Adipocyte (in vitro differentiated cells): ENCODE measurements at places on chromosomes 1 and 21.

DNA sequence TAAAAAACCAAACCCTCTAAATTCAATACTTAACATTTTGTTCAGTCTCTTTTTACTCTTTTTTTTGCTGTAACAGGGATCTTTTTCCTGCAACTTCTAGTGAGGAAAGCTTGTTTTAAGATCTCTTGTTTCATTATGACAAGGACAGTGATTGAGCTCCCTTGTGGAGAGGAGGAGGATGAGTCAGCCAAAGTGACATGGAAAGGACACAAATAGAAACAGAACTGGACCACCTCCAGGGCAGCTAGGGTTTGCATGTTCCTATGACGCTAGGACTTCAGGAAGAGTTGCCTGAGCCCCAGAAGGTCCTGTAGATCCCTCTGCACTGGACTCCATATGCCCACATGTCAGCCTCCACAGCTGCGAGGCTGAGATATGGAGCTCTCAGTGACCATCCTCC, 212.6 kb upstream of the FAM78B start:
- DNase-seq, result no peak

- DNase-seq, result peak; percentile 60
Observed at GRCh38 chr1:25430967-25431881, 527 bp downstream of the MACO1 start.

DNA sequence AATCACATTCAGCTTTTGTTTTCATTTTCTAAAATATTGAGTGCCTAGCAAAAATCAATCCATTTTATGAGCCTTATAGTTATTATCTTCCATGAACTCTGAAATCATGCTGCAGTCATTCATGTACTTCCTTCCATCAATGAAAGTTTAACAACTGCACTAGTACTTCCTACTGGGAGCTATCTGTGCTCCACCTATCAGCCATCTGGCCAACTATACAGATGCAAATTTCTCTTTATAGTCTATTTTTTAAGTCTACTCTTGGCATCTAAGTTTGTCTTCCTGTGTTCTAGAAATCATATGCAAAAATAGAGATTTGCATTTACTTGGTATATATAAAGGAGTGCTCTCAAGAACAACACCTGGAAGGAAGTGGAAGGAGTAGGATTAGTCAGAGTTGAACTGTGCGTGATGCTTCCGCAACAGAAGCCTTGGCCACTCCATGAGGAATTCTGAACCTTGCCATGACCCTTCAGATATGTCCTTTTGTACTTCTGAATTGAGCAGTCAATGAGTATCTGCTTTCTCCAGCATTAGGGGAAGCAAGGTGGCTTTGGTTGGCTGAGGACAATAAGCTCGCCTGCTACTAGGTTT, 403.2 kb upstream of the ADAMTS5 start:
- no peak for DNase-seq

- DNase-seq, result peak; percentile 31
Observed at GRCh38 chr1:192443616-192444015, 126.8 kb downstream of the RGS21 start.

DNA sequence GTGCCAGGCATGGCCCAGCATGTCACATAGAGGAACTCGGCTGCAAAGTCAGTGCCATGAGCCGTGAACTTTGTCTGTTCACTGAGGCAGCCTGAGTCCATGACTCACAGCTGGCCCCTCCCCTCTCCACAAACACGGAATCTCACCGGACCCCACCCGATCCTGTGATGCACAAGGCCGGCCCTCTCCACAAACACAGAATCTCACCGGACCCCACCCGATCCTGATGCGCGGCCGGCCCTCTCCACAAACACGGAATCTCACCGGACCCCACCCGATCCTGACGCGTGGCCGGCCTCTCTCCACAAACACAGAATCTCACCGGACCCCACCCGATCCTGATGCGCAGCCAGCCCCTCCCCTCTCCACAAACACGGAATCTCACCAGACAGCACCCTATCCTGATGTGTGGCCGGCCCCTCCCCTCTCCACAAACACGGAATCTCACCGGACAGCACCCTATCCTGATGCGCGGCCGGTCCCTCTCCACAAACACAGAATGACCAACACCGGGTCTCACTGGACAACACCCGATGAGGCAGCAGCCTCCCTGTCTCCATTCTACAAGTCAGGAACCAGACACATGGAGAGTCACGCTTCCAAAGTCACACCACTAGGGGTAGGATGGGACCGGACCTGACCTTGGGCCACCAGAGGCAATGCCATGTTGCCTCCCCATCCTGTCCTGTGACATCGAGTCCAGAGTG, 39.6 kb upstream of the GPR153 start:
- no peak for DNase-seq

DNA sequence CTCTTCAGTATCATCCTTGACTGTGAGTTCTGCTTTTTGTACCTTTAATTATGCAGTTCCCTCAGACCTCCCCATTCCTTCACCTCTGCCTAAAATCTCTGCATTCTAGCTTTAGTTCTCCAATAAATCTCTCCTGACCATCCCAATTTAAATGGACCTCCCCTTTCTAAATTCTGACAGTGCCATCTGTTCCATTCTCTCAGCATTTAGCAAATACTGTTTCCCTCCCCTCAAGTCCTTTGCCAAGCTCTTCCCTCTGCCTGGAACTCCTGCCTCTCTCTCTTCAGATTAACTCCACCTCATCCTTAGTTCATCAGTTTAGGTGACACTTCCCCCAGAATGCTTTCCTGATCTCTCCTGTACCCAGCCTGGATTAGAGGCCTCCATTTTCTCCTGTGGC, 54.0 kb upstream of the JUN start:
- no peak for DNase-seq

GRCh38 chr1:42966688-42967612, 8.3 kb upstream of the SLC2A1 start:
- DNase-seq, result peak; percentile 76

GRCh38 chr1:199298825-199299224, 660.0 kb downstream of the PTPRC start:
- DNase-seq, result peak; percentile 81

GRCh38 chr1:2335721-2336455, 55.5 kb downstream of the MORN1 start:
- no peak for DNase-seq

- peak; percentile 10 for DNase-seq
Observed at GRCh38 chr21:33317145-33317544, 7.6 kb upstream of the IFNAR1 start.

GRCh38 chr1:191669629-191670028, 488.6 kb upstream of the RGS18 start:
- peak; percentile 14 for DNase-seq

DNA sequence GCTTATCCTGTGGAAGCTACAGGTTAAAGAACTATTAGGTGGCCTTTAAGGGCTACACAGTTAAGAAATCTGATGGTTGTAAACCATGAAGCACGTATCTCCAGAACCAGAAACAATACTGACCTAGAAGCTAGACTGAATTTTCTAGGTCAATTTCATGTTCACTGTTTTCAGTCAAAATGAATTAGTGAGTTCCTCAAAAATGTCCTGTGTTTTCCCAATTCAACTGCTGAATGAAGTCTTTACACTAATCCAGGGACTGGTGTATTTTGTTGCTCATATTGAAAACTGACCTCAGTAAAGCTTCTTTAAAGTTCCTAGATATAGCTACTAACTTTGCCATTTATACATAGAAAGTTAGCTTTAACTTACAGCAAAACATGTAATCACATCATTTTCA, 6.0 kb downstream of the HNRNPU start:
- no peak for DNase-seq

- peak; percentile 82 for DNase-seq
Observed at GRCh38 chr21:25934771-25935224, 200.0 kb downstream of the GABPA start.

GRCh38 chr1:240314845-240315801, 223.4 kb downstream of the FMN2 start:
- peak; percentile 71 for DNase-seq

- DNase-seq, result no peak
Observed at GRCh38 chr1:57530206-57530910, 106.5 kb upstream of the DAB1 start.

DNA sequence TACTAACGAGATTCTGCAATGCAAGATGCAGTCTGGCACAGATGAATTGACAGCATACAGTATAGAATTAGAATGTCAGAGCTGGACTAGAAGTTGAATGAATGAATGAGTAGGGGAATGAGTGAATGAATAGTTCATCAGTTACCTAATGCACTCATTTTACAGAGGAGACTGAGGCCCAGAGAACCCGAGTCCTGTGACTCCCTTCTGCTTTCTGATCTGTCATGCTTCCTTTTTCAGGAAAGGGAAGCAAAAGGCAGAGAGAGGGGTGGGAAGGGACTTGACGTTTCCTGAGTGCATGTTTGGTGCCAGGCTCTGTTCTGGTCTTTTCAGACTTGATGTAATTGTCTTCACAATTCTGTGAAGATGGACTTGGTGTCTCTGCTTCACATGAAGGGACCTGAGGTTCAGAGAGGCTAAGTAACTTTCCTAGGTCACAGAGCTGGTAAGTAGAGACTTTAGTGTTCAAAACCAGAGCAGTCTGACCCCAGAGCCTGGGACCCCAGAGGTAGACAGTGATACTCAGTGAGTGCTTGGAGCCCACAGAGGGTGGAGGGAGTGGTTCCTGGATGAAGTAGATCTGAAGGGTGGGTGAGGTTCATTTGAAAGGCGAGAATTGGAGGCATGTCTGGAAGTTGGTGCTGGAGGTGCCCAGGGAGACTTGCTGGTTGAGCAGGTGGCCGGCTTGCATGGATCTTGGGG, 8.0 kb upstream of the MEX3A start:
- no peak for DNase-seq

DNA sequence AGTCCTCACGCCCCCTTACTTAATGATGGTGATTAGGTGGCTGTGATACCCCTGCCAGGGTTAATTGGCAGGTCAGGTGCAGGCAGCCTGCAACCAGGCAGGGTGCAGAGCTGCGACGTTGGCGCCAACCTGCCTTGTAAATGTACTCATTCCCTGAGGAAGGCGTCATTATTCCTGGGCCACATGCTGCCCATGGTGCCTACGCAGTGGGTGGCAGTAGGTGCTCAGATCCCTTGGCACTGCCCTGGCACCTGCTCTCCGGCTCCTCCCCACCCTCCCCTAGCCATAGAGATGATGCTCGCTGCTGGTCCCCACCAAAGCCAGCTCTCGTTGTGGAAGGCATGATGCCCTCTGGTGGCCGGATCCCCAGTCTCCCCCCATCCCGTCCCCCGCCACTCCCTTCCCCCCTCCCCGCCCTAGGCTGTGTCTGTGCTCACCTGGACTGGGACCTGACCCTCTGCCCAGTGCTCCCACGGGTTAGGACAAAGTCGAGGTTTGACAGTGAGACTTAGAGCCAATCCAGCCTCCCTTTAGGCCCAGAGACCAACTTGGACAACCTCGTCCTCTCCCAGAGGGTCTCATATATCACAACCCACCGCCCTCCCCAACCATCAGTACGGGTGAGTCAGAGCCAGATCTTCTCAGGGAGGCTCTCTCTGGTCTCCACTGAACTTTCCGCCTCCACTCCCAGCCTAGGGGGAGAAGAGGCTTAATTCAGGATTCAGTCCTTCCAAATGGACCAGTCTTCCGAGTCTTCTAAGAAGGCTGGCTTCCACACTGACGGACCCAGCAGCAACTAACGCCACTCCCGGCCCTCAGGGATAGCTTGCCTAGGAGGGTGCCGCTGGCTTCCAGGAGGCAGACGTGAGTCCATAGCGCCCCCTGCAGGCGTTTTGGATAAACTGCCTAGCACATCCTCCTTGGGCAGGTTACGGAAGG, 5.7 kb downstream of the KRTCAP2 start:
- peak; percentile 94 for DNase-seq

GRCh38 chr1:228472655-228473054, 14.5 kb upstream of the RNF187 start:
- DNase-seq, result no peak

DNA sequence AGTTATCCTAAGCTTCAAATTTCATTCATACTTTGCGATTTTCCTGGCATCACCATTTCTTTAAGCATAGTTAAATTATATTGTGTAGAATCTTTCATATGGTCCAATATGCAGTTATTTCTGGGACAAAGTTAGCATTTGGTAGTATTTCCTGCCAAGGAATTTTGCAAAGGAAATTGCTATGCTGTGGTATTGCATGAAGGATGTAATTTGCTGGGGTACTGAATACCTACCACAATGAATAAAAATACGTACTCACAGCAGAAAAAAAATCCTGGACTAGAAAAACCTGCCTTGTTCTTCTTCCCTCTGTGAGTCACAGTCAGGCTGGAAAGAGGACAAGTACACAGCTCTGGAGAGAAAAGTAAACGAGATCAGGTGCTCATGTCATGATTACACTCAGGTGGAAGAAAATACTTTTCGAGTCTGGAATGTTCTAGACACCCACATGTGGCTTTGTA, 241.2 kb downstream of the PTBP2 start:
- peak; percentile 19 for DNase-seq

DNA sequence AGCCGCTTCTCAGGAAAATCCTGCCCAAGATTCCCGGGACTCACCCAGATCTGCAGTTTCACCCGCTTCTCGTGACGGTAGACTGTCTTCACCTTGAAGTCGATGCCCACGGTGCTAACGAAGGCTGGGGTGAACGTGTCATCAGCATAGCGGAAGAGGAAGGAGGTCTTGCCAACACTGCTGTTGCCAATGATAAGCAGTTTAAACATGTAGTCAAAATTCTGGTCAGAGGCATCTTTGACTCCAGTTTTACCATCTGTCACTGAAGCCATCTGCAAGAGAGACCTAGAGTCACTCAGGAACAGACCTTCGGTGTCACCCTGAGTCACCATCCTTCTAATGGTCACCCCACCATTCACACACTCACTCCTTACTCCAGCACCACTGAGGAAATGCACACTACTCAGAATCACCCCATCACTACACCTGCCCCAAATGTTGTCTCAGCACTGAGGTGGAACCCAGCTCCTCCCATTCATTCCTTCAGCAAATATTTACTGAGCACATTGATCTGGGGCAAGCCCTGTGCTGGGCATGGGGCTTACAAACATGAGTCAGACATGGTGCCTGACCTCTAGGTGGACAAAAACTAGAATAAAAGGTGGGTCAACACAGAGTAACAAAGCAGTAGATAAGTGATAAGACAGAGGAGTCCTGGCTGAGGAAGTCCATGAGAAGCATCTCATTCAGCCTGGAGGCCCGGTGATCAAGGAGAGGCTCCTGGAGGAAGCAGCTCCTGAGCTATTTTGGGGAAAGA, 13.5 kb downstream of the RAB3B start:
- no peak for DNase-seq

GRCh38 chr21:34544032-34544496, 32.1 kb upstream of the KCNE1 start:
- DNase-seq, result peak; percentile 69

GRCh38 chr1:204994086-204994862, 48.7 kb upstream of the CNTN2 start:
- DNase-seq, result no peak

- no peak for DNase-seq
Observed at GRCh38 chr1:207071426-207071825, 17.2 kb upstream of the C4BPB start.
